ENCODE measurements at places on chromosomes 5 and 9. TPM values are rescaled to one million over a fixed set of nuclear protein-coding genes. Genes with fewer than 3 reads are reported as not detected.
A peak's percentile ranks its signal among the peaks of the same experiment; 100 is the strongest.

Gene IL12B
- total RNA-seq, result not detected

GRCh38 chr5:149651686-149652085, 70.4 kb downstream of the ARHGEF37 start:
- DNase-seq, result no peak

Gene SLC34A1
- not detected for total RNA-seq

DNA sequence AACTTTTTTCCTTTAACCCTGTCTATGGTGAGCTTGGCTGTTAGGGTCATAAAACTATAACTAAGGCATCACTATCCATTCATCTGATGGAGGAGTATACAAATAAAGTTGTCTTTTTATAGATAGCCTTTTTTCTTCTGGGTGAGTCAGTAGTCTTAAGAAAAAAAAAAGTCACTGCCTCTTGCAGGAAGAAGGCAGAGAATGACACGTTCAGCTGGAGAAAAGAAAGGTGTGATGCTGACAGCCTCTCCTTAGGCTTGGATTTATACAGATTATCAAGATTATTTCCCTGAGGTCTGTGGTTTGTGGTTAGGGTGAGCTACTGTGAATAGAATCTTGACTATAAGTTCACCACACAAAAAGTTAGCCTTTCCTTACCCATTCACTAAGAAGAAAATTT, 23.0 kb downstream of the EPB41L4B start:
- peak; percentile 90 for DNase-seq

- no peak for DNase-seq
Observed at GRCh38 chr5:3891113-3891512, 295.5 kb downstream of the IRX1 start.

GRCh38 chr9:127505396-127506116, 54.2 kb downstream of the LRSAM1 start:
- peak; percentile 68 for DNase-seq

Gene UQCRQ
- 77.9 TPM for total RNA-seq

Gene GHR
- total RNA-seq, result 1.5 TPM

Gene HIGD2A
- total RNA-seq, result 33.8 TPM

Gene LVRN
- total RNA-seq, result not detected

DNA sequence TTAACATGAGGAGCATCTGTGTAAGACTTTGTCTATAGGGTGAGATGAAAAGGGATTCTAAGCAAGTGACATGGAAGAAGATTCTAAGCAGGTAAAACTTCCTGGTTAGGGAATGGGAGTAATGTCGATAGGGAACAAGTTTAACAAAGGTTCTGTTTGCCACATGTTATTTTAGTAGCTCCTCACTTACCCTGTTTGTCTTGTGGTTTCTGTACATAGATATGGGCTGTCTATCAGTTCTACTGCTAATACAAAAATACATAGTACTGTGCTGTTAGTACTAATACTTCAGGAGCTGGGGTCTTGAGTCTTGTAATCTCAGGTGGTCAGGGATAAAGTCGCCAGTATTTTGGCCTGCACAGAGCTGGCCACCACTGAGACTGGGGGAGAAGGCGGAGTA, 32.9 kb downstream of the RAB24 start:
- no peak for DNase-seq

DNA sequence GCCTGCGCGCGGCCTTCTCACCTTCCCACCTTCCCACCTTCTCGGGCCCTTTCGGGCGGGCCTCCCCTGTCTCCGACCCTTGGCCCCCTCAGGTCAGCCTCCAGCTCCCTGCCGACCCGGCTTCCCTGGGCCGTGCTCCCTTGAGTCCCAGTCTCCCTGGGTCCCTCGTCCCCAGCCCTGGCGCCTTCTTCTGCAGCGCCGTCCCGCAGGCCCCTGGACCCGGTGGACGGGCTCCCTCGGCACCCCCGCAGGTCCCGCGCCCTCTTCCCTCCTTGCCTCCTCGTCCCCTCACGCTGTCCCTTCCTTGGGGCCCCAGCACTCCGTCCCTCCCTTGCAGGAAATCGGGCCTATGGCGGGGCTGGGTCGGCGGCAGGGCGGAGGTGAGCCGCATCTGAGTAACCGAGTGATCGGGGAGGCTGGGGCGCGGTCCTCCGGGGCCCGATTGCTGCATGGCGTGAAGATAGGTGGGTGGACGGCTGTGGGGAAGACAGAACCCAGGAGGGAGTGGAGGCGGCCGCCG, 7.6 kb downstream of the ARPC5L start:
- peak; percentile 73 for DNase-seq

- peak; percentile 90 for DNase-seq
Observed at GRCh38 chr5:107388141-107388861, 282.4 kb downstream of the EFNA5 start.

DNA sequence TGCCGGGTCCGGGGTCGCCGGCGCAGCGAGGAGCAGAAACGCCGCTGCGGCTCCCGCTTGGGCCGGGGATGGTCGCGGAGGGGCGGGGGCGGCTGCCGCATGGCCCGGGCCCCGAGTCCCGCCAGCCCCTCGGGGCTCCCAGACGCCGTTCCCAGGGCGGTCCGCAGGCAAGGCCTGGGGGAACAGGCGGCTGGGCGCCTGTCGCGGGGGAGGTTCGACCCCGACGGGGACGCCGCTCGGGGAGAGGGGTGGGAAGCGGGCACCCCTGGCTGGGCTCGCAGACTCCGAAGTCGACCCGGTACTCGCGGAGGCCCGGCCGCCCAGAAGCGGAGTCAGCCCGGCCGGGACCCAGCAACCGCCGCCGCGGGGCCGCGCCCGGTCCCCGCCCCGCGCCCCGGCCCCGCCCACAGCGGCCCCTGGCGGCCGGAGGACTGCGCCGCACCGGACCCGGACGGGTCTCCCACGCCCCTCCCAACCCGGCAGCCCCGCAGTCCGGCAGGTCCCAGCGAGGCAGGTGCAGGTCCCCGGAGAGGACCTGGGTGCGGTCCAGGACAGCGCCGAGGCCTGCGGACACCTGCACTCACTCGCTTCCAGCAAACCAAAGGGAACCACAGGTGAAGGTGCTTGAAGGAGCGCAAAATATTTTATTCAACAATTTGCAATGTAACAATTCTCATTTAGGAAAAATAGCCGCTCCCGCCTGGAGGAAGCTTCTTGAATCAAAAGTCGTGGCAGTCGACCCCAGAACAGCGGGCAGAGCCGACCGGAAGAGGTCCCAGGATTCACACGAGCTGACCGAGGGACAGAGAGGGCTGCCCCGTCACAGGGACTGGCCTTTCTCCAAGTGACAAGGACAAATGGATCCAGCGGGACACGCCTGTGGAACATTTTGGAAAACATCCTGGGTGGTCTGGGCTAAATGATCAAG, at the start of gene INPP5E:
Gene INPP5E, minus strand, starts transcription at position 365 of the 928 bp plus-strand sequence. CDS start 426 bp downstream, outside the sequence.
- DNase-seq, result peak; percentile 81
